ENCODE measurements at places on chromosomes 5 and 9.

DNA sequence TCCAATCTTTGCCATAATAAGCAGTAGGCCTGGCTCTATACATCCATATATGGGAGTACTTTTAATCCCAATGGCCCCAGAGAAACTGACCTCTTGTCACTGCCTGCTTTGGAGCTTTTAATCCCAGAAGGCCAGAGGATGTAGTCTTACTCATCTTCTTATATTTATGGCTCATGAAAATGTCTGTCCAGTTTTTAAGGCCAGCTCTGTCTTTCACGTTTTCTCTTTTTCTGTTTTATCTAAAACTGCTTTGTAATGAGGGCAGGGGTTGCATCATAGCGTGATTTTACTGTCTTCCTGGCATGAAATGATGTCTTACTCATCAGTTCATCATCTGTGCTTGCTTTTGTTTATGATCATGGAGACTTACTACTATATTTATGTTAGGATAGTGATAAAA is 1094.9 kb downstream of the MAT2B start:
- DNase-seq: no peak

- no peak for DNase-seq
Observed at GRCh38 chr5:168679515-168679920, 100.3 kb upstream of the PANK3 start.

GRCh38 chr9:114898741-114899140 is 31.6 kb downstream of the TNFSF8 start:
- DNase-seq: peak; percentile 48

GRCh38 chr9:128355451-128355850 is 15.1 kb downstream of the SLC27A4 start:
- no peak for DNase-seq

DNA sequence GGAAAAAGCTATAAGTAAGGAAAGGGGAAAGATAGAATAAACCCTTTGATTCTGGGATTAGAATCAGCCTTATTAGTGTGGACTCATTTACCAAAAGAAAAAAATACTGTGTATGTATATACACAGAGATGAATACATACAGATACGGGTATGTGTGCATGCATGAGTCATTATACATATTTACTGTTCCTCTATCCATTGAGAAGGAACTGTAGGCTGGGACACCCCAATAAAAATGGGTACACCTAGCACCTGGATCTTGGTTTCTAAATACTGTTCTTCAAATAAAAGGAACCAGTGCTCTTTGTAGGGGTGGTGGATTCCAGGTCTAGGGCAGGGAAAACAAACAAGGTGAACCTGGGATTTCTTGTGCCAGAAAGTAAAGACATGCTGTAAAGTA is 48.3 kb downstream of the WHRN start:
- DNase-seq: no peak

DNA sequence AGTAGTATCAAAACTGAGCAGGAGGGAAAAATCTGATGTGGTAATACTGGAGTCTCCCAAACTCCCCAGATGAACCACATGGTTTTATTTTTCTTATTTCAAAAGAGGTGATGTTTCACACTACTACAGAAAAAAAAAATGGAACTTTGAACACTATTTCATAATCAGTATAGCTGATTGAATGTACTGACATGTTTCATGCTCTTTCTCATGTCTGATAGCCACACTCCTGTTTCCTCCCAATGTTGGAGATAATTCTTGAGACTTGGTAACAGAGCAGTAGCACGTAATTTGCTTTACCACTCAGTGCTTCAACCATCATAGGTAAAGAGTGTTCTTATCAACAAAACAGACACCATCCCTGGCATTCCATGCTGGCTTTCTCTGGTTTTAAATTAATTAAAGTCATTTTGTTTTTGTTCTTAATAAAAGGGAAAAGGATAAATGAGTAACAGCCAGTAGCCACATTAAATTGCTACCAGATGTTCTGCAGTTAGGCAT is 85.2 kb downstream of the MUSK start:
- no peak for DNase-seq

GRCh38 chr9:36575411-36575882 is 2.8 kb downstream of the MELK start:
- no peak for DNase-seq

GRCh38 chr9:74742792-74743730 is 144.7 kb downstream of the TRPM6 start:
- DNase-seq: no peak

DNA sequence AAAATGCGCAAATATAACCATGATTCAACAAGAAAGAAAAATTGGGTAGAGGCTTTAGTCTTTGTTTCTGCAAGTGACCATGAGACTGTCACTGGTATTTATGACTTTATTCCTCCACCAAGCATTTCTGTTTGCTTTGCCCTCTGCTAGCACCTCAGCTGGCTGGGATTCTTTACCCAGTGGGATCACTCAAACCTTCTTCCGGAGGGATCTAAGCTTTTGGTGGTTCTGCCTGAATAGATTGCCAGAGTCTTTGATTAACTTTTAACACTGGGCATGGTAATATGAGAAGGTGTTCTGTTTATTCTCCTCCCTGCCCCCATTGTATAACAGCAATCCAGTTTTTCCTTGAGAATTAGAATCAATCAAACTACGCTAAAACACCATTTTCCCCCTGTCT is 59.1 kb upstream of the FBN2 start:
- no peak for DNase-seq

GRCh38 chr9:106479679-106480078 is 383.3 kb upstream of the ZNF462 start:
- DNase-seq: no peak

- DNase-seq: no peak
Observed at GRCh38 chr5:174097486-174098185, 52.1 kb downstream of the NSG2 start.

- no peak for DNase-seq
Observed at GRCh38 chr9:24245988-24246387, 299.7 kb downstream of the IZUMO3 start.

- no peak for DNase-seq
Observed at GRCh38 chr5:82912462-82912861, 164.7 kb downstream of the TMEM167A start.

- no peak for DNase-seq
Observed at GRCh38 chr5:151062405-151063141, 18.3 kb downstream of the TNIP1 start.

DNA sequence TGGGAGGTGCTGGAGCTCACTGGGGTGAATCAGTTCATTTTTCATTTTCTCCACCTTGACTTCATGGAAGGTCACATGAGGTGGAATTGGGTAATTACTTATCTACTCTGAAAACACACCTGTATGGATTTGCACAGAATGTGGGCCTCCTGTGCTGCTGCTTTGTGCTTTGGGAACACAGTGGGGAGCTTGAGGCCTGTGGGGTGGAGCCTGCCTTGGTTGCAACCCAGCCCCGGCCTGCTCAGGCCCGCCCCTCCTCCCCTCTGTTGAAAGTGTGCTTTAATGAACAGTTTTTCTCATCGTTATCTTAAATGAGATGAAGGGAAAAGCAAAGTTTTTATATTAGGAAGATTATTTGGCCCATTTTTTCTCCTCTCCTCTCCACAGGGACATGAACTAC is 28.5 kb upstream of the DMRT3 start:
- DNase-seq: no peak

DNA sequence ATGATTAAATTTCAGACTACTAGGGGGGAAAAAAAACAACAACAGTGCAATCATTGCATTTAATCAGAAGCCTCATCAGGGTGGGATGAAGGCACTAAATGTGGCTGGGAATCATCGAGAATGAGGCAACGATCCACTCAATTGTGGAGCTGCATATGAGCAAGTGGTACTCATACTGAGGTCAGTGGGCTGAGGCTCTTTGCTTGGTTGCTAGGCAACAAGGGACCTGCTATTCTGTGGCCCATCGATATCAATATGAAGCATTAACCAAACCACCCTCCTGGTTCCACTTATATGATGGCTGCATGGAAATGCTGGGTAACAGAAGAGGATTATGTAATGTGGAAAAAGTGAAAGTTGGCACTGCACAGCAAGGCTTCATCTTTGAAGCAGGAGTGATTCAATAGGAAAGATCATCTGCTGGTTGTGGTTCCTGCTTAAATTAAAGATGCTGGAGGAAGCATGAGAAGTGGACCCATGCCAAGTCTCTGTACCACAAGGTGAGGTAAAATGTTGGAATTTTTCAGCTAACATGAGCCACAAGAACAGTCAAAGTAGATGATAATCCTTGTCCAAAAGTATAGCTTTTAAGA is 159.8 kb upstream of the HMHB1 start:
- no peak for DNase-seq

GRCh38 chr5:159178978-159179377 is 30.4 kb downstream of the RNF145 start:
- DNase-seq: no peak

DNA sequence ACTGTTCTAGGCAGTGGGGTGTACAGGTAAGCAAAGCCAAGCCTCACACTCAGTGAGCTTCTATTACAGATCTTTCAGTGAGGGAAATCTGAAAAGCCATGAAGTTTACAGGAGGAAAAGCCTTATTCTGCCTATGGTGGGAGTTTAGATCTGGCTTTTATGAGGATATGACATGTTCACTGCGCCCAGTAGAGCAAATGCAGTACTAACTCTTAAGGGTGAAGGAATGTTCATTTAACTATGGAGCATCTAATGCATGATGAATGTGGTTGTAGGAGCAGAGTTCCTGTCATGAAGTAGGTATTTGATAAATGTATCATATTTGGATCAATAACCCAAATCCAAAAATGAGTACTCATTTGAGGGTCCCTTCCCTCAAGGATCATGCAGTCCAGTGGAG is 230.2 kb upstream of the PAPPA start:
- DNase-seq: no peak

GRCh38 chr9:88652876-88653275 is 117.9 kb downstream of the NXNL2 start:
- DNase-seq: no peak

GRCh38 chr9:127224178-127224882 is 40.2 kb upstream of the GARNL3 start:
- DNase-seq: peak; percentile 72
